ENCODE measurements at places on chromosomes 4 and X.

GRCh38 chr4:110611968-110612447 is 10.9 kb downstream of the PITX2 start:
- DNase-seq: no peak

- no peak for DNase-seq
Measured at GRCh38 chr4:139764686-139765310, 99.2 kb downstream of the MGST2 start.

DNA sequence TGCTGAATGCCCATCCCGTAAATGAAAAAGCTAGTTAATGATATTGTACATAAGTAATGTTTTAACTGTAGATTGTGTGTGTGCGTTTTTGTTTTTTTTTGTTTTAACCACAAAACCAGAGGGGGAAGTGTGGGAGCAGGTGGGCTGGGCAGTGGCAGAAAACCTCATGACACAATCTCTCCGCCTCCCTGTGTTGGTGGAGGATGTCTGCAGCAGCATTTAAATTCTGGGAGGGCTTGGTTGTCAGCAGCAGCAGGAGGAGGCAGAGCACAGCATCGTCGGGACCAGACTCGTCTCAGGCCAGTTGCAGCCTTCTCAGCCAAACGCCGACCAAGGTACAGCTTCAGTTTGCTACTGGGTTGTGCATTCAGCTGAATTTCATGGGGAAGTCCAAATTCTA is at the start of gene SPP1:
Gene SPP1, plus strand, starts transcription at position 249 of the 400 bp plus-strand sequence. CDS start 1,182 bp downstream, outside the sequence.
- DNase-seq: no peak

GRCh38 chrX:31338991-31339350 is 267.1 kb upstream of the FTHL17 start:
- DNase-seq: no peak

GRCh38 chrX:54030329-54030728 is 13.9 kb downstream of the PHF8 start:
- DNase-seq: no peak

GRCh38 chr4:24913119-24913485 is 260 bp upstream of the CCDC149 start:
- no peak for DNase-seq

GRCh38 chr4:16021804-16022560 is 59.0 kb upstream of the FGFBP2 start:
- no peak for DNase-seq

DNA sequence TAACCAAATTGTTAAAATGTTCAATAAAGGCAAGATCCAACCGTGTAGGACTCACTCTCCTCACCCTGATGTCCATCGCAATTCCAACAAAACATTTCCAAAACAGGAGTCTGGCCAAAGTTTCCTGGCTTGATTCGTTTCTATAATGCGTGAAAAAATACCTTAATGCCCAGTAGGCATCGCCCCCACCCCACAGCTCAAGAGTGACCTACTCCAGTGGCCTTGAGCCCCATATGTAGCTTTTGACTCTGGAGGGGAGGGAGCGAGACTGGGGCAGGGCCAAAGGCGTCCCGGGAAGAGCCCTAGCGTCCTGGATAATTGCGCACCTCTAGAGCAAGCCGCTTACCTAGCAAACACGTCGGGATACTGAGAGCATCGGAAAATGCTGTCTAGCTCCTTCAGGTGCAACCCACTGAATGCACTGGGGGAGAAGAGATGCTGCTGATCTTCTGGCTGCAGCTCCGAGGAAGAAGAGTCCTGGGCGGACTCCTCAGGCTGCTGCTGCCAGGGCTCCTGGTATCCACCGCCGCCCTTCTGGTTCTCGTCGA is 55.6 kb upstream of the NKAP start:
- no peak for DNase-seq

- no peak for DNase-seq
Measured at GRCh38 chr4:162061214-162061613, 102.6 kb downstream of the FSTL5 start.

GRCh38 chrX:54808109-54808604 is 612 bp downstream of the MAGED2 start:
- DNase-seq: peak; percentile 78

Data from small intestine (tissue), 16 donors.